Left cardiac atrium (tissue), 4 donors: ENCODE measurements at places on chromosomes 13 and 19.

DNA sequence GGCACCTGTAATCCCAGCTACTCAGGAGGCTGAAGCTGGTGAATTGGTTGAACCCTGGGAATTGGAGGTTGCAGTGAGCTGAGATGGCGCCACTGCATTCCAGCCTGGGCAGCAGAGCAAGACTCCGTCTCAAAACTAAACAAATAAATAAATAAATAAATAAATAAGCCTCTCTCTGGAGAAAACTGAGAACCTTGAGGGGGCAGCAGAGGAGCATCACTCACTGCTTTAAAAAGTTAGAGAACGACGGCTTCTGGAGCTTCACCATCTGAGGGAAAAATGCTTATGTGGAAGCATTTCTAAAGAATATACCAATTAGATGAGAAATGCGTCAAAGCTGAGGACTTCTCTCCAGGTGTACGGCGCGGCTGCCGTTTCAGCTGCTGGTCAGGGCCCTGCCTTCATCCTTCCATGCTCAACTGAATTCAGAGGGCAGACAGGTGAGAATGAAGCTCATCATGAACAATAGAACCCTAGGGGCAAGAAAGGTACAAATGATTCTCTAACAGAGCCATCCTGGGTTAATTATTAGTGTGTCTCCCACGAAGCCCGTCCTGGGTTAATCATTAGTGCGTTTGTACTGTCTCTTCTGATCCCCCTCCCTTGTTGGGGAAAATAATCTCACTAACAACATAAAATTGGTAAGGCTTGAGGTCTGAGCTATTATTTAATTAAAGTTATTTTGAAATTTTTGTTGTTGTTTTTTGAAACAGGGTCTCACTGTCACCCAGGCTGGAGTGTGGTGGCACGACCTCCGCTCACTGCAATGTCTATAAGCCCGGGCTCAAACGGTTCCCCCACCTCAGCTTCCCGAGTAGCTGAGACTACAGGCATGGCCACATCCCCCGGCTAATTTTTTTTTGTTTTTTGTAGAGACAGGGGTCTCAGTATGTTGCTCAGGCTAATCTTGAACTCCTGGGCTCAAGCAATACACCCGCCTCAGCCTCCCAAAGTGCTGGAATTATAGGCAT, 80.1 kb downstream of the IPO5 start:
- no peak for DNase-seq

GRCh38 chr19:6767081-6767356, 216 bp downstream of the SH2D3A start:
- DNase-seq, result no peak

DNA sequence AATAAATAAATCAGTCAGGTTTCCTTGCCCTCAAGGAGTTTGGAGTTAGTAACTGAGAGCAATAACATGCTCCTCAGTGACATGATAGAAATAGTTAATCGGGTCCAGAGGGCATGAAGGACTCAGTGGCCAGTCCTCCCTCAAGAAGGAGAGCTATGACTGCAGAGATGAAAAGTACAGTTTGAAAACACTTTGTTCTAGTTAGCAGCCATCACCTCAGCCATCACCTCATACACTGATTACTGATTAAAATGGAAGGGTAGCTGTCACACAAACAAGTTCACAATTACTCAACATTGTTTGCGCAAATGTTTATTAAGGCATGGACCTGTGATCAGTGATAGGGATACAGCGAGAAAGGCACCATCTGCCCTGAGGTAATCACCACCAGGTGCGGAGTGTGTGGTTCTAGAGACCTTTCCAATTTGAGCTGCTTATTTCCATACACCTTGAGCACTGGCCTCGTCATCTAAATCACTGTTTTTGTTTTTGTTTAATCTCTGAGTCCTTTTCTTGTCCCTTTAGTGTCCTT, 85.3 kb upstream of the RAP2A start:
- no peak for DNase-seq

DNA sequence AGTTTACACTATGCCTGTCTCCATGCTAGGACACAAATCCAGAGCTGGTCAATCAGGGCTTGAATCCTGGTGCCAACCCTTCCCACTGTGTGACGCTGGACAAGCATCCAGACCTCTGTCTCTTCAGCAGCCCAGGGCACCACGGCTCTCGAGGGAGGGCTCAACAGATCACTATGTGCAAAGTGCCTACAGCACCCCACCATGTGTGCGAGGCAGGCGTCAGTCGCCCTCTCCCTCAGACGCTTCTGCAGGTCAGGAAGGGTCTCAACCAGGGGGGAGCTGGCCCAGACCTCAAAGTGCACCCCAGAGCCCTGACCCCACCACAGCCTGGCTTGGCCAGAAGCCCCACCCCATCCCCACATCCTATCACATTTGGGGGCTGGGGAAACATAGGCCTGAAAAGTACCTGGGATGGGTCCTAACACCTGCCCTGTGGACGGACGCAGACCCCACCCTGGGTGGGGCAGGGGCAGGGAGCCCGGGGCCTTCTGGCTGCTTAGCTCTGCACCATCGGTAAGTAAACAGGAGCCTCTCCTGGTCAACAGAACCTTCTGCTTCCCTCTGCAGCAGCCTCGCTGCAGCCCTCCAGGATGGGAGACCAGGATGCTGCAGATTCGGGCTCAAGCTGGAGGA, 2.9 kb upstream of the C2CD4C start:
- DNase-seq, result no peak

- DNase-seq, result peak; percentile 16
Observed at GRCh38 chr13:71865874-71866334, 1.1 kb downstream of the DACH1 start.

GRCh38 chr13:70644052-70644451, 535.8 kb upstream of the KLHL1 start:
- DNase-seq, result no peak

DNA sequence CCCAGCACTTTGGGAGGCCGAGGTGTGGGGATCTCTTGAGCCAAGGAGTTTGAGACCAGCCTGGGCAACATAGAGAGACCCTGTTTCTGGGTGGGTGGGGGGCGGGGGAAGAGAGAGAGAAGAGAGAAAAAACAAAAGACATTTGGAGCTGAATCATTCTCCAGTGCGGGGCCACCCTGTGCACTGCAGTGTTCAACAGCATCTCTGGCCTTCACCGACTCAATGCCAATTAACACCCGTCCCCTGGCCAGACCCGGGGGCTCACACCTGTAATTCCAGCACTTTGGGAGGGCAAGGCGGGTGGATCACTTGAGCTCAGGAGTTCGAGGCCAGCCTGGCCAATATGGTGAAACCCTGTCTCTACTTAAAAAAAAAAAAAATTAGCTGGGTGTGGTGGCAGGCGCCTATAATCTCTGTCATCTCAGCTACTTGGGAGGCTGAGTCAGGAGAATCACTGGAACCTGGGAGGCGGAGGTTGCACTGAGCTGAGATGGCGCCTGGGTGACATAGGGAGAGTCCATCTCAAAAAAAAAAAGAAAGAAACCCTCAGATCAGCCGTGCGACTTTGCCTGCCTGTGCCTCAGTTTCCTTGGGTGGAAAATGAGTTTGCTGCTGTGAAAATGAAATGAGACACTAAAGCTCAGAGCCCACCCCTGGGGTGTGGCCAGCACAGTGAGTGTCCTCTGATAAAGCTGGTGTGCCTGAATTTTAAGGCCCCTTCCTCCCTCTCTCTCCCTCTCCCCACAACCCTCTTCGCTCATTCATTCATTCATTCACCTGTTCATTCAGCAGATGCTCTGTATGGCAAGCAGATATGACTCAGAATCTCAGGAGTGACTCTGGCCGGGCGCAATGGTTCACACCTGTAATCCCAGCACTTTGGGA, 6.4 kb downstream of the KLF2 start:
- DNase-seq, result peak; percentile 40

GRCh38 chr19:3710265-3710812, 2.2 kb downstream of the TJP3 start:
- peak; percentile 70 for DNase-seq

- no peak for DNase-seq
Observed at GRCh38 chr13:45830121-45830520, 21.4 kb downstream of the SIAH3 start.

DNA sequence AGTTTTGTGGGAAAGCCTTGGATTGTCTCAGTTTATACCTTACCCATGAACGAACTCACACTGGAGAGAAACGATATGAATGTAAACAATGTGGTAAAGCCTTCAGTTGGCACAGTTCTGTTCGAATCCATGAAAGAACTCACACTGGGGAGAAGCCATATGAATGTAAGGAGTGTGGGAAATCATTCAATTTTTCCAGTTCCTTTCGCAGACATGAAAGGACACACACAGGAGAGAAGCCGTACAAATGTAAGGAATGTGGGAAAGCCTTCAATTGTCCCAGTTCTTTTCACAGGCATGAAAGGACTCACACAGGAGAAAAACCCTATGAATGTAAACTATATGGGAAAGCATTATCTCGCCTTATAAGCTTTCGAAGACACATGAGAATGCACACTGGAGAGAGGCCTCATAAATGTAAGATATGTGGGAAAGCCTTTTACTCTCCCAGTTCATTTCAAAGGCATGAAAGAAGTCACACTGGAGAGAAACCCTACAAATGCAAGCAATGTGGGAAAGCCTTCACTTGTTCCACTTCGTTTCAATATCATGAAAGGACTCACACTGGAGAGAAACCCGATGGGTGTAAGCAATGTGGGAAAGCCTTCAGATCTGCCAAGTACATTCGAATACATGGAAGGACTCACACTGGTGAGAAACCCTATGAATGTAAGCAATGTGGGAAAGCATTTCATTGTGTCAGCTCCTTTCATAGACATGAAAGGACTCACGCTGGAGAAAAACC, 7.5 kb upstream of the ZNF440 start:
- no peak for DNase-seq

DNA sequence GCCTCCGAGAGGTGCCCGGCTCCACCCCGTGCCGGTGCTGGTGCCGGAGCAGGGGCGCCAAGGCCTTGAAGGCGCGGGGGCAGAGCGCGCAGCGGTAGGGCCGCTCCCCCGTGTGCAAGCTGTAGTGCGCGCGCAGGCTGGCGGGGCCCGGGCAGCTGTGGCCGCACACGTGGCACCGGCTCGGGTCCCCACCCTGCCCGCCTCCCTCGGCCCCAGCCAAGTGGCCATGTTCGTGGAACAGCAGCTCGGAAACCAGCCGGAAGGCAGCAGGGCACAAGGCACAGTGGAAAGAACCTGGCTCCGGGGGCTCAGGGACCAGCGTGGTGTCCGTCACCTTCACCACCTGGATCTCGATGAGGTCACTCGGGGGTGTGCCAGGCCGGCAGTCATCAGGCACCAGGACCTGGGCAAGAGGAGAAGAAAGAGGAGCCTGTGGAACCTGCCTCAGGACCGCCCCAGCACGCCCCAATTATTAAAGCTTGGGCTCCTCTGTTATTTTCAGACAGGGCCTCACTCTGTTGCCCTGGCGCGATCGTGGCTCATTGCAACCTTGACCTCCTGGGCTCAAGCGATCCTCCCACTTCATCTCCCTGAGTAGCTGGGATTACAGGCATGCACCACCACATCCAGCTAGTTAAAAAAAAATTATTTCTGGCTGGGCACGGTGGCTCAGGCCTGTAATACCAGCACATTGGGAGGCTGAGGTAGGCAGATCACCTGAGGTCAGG, 2.0 kb downstream of the ZNF784 start:
- no peak for DNase-seq

GRCh38 chr19:4759388-4760284, 31.9 kb upstream of the FEM1A start:
- peak; percentile 92 for DNase-seq
